ENCODE measurements at places on chromosomes 2 and 18. TPM values are rescaled to one million over a fixed set of nuclear protein-coding genes. Genes with fewer than 3 reads are reported as not detected.

DNA sequence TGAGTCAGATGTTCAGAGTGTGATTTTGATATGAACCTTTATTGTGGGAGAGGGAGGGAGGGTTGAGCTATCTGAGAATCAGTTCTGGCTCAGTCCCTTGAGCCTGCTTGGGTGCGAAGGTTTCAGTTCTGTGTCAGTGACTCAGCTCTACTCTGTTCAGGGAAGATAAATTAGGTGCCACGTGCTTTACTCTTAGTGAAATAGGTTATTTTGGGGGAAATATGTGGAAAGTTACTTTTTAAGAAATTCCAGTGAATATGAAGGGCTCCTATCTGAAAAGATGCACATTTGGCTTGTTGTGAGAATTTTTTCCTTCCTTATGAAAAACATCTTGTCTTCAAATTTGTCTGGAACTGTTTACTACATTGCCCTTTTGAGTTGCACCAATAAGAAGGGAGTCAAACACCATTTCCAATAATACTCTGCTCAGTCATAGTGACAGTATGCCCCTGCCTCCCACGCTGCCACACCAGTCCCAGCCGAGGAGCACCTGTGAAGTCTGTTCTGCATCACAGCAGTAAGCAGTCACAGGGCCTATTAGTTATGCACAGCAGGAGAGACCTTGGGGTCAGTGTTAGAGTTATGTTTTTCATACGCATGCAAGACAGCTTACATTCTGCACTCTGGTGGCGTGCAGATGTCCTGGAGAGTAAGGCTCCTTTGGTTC lies 32.8 kb upstream of the DNAH7 start:
- H3K27me3 ChIP-seq: no peaks in the 10 kb centered on the region
- no peak overlapping the region for H3K4me3 ChIP-seq
- H3K36me3 ChIP-seq: no peaks in the 10 kb centered on the region
- H3K4me1 ChIP-seq: no peaks in the 10 kb centered on the region
- H3K27ac ChIP-seq: no peak overlapping the region

DNA sequence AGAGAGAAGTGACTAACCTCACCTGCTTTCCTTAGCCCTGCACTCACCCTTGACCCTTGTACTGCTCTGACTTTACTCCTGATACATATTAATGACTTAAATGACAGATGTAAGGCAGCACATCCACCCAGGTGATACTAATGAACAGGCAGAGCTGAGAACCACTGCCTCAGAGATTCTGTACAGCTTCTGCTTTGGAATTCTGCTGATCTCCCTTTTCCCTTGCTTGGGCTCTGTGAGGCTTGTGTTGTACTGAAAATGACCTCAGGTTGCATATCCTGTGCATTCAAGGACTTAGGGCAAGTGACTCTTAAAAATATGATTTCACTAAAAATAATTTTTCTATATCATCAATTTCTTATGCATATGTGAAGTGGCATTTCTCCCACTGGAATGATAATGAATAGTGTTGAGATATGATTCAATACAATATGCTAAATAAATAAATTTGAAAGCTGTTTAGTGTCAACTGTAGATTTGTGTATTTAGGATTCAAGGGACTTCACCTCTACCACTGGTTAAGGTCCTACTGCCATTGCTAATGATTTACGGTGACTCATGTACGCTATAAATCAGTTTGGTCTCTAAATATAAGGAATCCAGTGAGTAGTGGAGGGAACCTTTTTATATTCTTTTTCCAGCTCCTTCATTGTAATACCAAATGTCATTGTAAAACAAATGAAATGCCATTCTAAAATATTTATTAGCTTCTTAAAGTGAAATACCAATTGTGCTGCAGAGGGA lies 328.3 kb downstream of the SOCS6 start:
- no peaks in the 10 kb centered on the region for H3K27me3 ChIP-seq
- no peaks in the 10 kb centered on the region for H3K36me3 ChIP-seq
- H3K4me1 ChIP-seq: no peaks in the 10 kb centered on the region
- DNase-seq: no peak

DNA sequence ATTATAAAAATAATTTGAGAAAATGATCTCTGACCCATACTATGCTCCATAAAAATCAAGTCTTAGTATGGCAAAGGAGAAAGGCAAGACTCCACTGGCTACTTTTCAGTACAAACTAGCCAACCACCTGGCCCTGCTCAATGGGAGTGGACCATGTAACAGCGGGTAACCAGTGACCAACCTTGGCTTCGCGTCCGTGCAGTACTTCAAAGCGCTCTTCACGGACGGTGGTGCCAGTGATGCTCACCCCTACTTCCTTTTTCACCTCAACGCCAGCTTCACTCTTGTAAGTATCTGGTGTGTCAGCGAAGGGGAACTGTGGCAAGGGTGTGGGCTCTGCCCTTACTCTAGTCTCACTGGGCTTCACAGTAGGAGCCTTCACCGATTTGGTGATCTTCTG lies 23.3 kb downstream of the TTN start:
- H3K4me3 ChIP-seq: no peak overlapping the region
- no peak for DNase-seq
- no peaks in the 10 kb centered on the region for H3K4me1 ChIP-seq
- H3K27ac ChIP-seq: no peak overlapping the region

DNA sequence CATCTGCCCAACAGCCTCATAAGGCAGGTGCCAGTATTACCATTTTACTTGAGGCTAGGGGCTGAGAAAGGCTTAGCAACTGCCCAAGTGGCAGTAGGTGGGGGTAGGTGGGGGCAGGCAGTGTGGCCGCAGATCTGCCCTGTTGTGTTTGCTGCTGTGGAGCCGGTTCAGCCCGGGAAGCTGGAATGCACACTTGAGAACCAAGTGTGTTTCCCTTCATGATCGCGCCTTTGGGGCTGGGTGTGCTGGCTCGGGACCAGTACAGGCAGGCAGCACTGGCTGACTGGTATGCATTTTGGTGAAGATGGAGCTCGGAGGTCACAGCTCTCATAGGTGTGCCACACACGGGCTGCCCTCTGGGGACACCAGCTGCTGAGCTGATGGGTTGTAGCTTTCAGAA lies 85.1 kb downstream of the CABLES1 start:
- H3K4me1 ChIP-seq: no peaks in the 10 kb centered on the region
- DNase-seq: no peak
- H3K36me3 ChIP-seq: peaks cover 3% of the 10 kb centered on the region
- H3K27me3 ChIP-seq: no peaks in the 10 kb centered on the region
- H3K4me3 ChIP-seq: no peak overlapping the region
- H3K27ac ChIP-seq: no peak overlapping the region

DNA sequence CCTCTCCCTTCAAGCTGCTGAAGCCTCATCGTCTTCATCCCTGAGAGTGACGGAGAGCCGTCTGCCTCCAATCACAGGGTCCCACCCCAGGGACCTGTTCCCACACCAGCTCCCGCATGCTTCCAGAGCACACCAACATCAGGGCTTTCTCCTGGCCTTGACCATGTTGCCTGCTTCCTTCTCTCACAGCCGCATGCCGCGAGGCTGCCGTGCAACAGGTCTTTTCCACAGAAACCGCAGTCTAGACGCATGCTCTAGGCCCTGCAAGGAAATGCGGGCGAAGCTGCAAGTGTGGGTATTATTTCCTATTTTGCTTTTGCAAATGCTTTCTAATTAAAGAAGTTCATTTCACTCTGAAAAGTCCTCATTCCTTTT lies 277.8 kb downstream of the EIPR1 start:
- no peaks in the 10 kb centered on the region for H3K4me1 ChIP-seq
- no peak for DNase-seq
- no peak overlapping the region for H3K27ac ChIP-seq
- H3K27me3 ChIP-seq: no peaks in the 10 kb centered on the region
- H3K36me3 ChIP-seq: no peaks in the 10 kb centered on the region

GRCh38 chr18:36811955-36812354 lies 16.8 kb downstream of the TPGS2 start:
- H3K27me3 ChIP-seq: no peaks in the 10 kb centered on the region
- peaks cover 10% of the 10 kb centered on the region for H3K36me3 ChIP-seq
- H3K4me3 ChIP-seq: no peak overlapping the region
- H3K27ac ChIP-seq: no peak overlapping the region

- H3K4me3 ChIP-seq: no peak overlapping the region
- peaks cover 10% of the 10 kb centered on the region for H3K4me1 ChIP-seq
- DNase-seq: no peak
- H3K27me3 ChIP-seq: no peaks in the 10 kb centered on the region
These were observed 43.3 kb downstream of the TGFA start for GRCh38 chr2:70510313-70510712.

The OTX1 gene
- total RNA-seq: not detected

The TMEM182 gene
- total RNA-seq: 6.5 TPM
